Large intestine (tissue), 12 donors: ENCODE measurements at places on chromosomes 4 and X.

- DNase-seq: no peak
These were observed 5.3 kb upstream of the COMMD8 start for GRCh38 chr4:47468706-47469365.

DNA sequence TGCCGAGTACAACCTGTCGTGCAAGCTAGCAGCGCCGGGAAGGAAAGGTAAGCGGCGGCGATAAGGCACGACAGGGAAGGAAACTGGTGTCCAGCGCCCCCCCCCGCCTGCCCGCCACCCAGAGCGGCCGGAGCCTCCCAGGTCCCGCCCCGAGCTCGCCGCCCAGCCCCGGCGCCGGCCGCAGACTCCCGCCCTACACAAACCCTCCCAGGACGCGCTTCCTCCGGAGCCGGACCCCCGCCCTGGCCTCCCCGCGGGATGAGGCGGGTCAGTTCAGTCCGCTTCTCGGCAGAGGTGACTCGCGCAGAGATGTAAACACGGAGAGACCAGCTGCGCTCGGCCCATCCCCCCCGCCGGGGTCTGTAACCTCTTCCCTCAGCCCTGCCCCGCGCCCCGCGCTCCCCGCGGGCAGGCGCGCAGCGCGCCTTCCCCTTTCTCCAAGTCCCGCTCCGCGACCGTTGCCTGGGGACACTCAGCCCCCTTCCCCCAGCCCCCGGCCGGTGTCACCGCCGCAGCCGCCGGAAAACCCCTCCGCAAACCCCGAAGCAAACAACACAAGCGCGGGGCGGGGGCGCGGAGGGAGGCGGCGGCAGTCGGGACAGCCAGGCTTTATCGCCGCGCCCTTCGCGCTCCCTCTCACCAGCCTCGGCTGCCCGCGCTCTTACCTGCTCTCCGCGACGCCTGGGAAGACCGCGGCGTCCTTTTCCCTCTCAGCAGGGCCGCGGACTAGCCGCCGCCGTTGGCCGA lies 543 bp downstream of the ELF2 start:
- peak; percentile 86 for DNase-seq

DNA sequence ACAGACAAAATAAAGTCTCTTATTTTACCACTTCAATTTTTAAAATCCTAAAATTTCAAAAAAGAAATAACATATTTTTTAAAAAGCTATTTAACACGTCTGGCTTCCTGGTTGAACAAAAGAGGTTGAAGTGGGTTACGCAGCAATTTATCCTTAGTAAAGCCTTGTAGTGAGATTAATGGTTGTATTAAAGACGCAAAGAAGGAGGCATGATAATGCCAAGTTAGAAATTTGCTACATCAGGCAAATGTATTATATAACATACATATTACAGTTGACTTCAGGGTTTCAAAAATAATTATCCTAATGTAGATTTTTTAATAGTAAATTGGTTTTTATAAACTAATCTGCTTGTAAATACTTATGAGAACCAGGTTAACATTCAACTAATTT lies 35.3 kb downstream of the ANKRD17 start:
- DNase-seq: no peak

DNA sequence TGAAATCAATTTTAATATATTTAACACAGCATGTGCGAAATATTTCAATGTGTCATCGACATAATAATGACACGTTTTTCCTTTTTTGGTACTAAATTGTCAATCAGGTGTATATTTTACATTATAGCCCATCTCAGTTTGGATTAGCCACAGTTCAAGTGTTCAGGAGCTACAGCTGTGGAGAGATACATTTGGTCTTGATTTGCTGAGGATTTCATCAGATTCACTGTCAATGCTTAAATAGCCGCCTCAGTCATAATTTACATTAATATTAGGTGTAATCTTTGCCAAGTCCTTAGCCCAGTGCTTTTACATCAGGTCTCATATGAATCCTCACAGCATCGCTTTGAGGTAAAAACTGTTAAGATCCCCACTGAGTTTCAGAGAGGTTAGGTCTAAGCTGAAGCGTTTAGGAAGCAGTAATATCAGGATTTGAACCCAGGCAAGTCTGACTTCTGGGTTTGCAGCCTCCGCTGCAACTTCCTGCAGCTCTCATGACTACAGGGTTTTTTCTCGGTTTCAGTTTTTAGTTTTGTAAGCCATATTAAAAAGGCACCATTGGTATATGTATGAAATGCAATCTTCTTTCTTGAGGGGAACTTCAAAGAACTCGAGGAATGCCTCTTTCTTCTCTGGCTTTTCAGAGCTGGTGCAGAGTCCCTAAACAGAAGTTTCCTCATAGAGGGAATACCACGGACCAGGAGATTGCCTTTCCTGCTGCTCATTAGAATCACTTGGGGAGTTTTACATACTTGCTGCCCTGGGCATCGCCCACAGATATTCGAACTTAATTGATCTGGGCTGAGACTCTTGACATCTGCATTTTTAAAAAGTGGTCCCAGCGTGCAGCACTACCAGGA lies 6.4 kb downstream of the MTM1 start:
- DNase-seq: no peak

DNA sequence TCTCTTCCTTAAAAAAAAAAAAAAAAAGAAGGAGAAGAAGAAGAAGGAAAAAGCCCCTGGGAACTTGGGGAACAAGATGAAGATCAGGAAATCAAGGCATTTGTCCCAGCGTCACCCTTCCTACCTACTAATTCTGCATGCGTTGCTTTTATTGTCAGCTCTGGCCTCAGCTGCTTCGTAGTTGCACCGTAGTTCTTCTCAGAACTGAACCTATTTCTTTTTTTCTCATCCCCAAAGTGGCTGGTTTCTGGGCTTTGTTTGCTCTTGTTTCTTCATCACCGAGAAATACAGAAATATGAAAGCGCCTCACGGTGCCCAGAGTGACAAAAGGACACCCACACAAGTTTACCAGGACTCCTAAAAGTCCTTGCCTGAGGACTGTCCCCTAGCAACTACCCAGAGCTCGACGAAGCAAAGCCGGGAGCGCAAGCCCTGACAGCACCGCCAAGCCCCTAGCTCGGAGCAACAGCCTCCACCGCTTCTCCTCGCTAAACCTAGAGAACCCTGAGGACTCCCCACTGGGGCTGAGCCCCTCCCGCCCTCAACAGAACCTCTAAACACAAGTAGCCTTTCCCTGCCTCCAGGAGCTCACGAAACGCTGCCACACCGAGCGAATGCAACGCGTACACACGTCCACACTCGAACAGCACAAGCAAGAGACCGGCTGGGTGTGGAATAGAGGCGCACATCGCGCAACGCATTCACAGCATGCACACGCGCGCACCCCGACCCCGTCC lies 710 bp downstream of the PRKG2 start:
- DNase-seq: peak; percentile 76

GRCh38 chr4:26055855-26056254 lies 141.8 kb downstream of the SMIM20 start:
- no peak for DNase-seq

- DNase-seq: no peak
These were observed 152.5 kb upstream of the SPRY1 start for GRCh38 chr4:123244137-123244536.

DNA sequence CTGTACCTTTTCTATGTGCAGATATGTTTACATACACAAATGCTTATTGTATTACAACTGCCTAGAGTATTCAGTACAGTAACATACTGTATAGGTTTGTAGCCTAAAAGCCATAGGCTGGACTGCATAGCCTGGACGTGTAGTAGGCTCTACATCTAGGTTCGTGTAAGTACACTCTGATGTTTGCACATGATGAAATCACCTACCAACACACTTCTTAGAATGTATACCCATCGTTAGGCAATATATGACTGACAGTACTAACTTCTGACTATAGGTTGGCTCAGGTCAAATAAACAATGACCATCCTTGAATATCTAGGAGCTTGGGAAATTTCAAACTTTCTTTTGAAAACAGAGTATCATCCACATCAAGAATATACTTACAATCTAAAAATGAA lies 139.0 kb downstream of the CORIN start:
- DNase-seq: no peak

DNA sequence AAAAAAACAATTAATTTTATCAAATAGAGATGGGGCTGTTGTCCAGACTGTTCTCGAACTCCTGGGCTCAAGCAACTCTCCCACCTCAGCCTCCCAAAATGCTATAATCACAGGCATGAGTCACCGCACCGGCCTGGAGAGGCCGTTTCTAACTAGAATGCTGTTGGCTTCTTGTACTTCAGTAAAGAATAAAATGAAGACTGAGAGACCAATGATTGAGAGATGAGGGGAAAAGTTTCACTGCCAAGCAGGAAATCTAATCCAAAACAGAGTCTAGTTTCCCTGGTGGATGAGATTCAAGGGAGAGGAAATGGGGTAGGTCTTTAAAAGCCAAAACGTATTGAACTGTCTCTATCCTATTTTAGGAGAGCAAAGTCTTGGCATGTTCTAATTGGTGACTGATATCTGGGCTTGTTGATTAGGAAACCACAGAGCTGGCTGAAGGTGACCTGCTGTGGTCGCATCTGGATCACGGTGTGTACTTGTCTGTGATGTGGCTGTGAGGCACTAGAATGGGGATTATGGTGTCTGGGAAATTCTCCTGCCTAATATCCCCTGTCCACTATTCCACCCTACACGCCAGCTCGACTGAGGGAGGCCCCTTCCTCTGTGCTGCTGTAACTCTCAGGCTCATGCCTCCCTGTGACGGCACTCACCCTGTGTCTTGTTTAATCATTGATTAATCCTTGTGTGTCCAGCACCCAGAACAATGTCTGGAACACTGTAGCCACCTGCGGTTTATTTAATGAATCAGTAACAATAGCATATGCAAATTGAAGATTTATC lies 15.0 kb upstream of the TRIM2 start:
- peak; percentile 87 for DNase-seq

GRCh38 chr4:137677863-137678262 lies 145.6 kb upstream of the PCDH18 start:
- no peak for DNase-seq

- DNase-seq: no peak
These were observed 41.9 kb downstream of the FHL1 start for GRCh38 chrX:136189222-136189621.

DNA sequence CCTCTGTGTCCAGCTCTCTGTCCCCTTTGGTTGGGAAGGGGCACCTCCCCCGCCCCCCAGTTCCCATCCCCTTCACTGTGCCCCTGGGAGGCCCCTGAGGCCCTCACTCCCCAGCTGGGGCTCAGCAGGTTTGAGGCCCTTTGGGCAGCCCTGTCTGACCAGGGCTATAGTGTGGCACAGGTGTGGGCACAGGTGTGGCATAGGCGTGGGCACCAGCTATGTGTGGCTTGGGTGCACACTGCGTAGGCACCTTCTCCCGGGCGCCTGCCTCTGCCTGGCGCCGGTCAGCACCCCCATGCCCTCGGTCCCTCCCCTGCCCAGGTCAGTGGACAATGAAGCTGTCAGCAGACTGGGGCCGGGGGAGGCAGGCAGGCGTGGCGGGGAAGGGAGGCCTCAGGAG lies 7.5 kb upstream of the FGFR3 start:
- no peak for DNase-seq

- no peak for DNase-seq
These were observed 3.9 kb downstream of the RPL10 start for GRCh38 chrX:154401918-154402621.

DNA sequence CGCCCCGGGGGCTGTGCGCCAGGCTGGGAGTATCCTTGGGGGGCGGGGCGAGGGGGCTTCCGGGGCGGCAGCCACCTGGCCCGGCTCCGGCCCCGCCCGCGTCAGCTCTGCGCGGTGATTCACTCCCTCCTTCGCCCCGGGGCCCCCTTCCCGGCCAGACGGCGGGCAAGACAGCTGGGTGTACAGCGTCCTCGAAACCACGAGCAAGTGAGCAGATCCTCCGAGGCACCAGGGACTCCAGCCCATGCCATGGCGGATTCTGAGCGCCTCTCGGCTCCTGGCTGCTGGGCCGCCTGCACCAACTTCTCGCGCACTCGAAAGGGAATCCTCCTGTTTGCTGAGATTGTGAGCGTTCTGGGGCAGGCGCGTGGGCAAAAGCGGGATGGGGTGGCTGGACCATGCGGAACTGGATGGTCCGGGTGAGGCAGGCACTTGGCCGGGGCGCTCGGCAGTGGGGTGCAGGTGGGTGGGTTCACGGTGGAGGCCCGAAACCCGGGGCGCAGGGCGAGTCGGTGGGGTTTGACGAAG lies at the start of gene PLP2:
PLP2 (plus strand) TSS at position 147 of the 528 bp plus-strand sequence; CDS start at position 250, 103 bp downstream.
- no peak for DNase-seq

- DNase-seq: no peak
These were observed 102.0 kb upstream of the MAPK10 start for GRCh38 chr4:86461849-86462248.

DNA sequence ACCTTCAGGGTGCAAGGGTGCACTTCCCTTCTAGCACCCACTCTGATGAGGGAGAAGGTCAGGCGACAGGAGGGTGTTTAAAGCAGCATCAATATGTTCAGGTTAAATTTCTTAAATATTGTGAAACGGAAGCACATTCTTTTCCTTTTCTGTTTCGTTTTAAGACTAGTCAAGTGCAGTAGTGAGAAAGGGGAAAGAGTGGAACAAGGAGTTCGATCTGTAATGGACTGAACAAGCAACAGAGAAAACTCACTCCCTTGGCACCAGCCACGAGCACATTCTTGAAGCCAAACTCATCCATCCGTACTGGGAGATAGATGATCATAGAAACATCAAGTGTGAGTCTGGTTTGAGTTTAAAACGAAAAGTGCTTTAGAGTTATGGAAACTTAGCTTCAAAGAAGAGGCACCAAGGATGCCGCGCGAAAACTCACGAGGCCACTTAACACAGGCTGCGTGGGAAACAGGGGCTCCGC lies 815 bp downstream of the FAM53A start:
- DNase-seq: peak; percentile 19

GRCh38 chr4:20354120-20354519 lies 102.4 kb downstream of the SLIT2 start:
- DNase-seq: no peak

GRCh38 chr4:157882901-157883300 lies 289.9 kb downstream of the GASK1B start:
- no peak for DNase-seq

GRCh38 chr4:151117371-151117962 lies 18.0 kb downstream of the RPS3A start:
- DNase-seq: peak; percentile 60

GRCh38 chrX:96182366-96182765 lies 502.3 kb upstream of the DIAPH2 start:
- DNase-seq: no peak

DNA sequence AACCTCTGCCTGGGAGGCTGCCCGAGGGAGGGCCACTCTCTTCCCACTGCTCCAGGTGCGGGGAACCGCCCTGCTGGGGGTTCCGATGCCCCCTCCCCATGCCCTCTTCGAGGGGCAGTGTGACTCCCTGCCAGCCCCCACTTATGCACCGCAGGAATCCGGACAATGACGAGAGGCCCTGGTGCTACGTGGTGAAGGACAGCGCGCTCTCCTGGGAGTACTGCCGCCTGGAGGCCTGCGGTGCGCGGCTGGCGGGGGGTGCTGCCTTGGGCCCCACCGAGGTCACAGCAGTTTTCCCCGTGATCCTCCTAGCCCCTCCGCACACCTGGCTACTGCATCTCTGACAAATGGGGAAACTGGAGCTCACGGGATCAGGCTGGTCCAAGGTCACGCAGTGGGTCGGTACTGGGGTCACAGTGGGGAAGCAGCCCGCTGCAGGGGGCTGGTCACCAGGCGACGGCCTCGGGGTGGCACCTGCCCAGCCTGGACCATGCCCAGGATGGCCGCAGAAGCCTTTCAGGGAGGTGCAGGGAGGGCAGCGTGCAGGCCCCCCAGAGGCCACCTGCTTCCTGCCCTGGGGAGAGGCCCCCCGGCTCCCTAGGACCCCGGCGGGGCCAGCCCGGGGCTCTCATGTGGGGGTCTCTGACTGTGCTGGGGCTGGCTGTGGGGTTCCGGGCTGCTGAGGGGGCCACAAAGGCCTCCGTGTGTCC lies 3.5 kb downstream of the HGFAC start:
- DNase-seq: no peak

GRCh38 chr4:3253808-3254207 lies 4.8 kb downstream of the MSANTD1 start:
- no peak for DNase-seq

- DNase-seq: no peak
These were observed 9.2 kb upstream of the C4orf50 start for GRCh38 chr4:6027392-6027791.
